Right ventricle myocardium superior (tissue), 1 donor: ENCODE measurements at places on chromosomes 5 and 9. TPM values are rescaled to one million over a fixed set of nuclear protein-coding genes. Genes with fewer than 3 reads are reported as not detected.

Gene INIP
- 14.3 TPM for total RNA-seq

Gene GOLGA2
- 77.7 TPM for total RNA-seq

Gene GAPT
- total RNA-seq = 0.43 TPM

Gene MARCOL
- not detected for total RNA-seq

Gene SPINK4
- total RNA-seq = not detected

- DNase-seq = peak; percentile 79
These were observed 2.4 kb downstream of the FGFR4 start for GRCh38 chr5:177089127-177089526.

DNA sequence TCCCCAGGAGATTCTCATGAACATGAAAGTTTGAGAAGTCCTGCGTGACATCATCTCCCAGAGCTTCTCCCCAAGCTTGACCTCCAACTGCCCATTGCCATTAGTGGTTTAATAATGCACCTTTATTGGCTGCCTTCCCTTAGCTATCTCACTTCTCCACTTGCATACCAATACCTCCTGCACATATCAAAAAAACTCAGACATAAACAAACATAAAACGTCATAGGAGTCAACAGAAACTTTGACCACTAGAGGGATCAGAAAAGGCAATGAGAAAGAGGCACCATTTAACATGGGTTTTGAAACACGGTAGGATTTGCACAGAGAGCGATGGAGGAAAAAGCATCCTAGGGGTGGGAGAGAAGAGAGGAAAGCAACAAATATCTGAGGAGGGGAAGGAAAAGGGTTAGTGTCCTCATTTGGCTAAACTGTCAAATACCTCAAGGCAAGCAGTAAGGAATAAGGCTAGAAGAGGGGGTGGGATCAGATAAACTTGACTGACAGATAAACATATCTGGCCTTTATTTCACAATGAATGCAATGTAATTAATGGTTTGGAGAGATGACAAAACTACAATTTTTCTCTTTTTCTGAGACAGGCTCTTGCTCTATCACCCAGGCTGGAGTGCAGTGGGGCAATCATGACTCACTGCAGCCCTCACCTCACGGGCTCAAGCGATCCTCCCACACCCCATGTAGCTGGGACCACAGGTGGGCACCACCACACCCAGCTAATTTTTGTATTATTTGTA lies 27.0 kb downstream of the GNAQ start:
- DNase-seq = no peak

GRCh38 chr5:14168793-14169262 lies 25.7 kb downstream of the TRIO start:
- DNase-seq = no peak

GRCh38 chr9:14989811-14990210 lies 79.6 kb upstream of the FREM1 start:
- no peak for DNase-seq

- DNase-seq = no peak
These were observed 84.1 kb downstream of the KIAA1958 start for GRCh38 chr9:112570671-112571167.

GRCh38 chr9:86667307-86667706 lies 280.0 kb downstream of the GAS1 start:
- no peak for DNase-seq

- DNase-seq = no peak
These were observed 23.8 kb downstream of the C5 start for GRCh38 chr9:121026260-121026691.

- DNase-seq = no peak
These were observed 122.7 kb downstream of the ST8SIA4 start for GRCh38 chr5:100780376-100780870.

GRCh38 chr9:127890053-127890452 lies 9.3 kb downstream of the ST6GALNAC6 start:
- no peak for DNase-seq

GRCh38 chr5:107012371-107012770 lies 658.4 kb downstream of the EFNA5 start:
- no peak for DNase-seq

DNA sequence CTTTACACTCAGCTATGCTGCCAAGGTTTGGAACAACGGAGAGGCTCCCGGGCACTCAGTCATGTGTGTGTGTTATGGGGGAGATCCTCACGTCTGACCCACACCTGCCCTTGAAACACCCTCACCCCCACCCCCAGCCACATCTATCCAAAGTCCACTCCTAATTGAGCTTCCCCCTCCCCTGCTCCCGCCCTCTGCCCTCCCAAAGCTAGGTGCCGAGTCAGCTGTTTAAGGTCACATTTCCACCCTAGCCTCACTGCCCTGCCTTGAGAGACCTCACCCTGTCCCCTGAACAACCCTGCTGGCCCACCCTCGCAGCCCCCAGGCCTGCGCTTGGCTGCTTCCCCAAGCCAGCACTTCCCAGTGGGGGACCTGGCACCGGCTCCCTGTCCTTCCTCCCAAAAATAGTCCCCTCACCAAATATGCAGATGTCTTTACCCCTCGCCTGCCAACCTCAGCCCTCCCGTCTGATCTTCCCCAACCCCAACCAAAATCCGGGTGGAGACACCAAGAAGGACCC lies 36.0 kb downstream of the GLDC start:
- no peak for DNase-seq

DNA sequence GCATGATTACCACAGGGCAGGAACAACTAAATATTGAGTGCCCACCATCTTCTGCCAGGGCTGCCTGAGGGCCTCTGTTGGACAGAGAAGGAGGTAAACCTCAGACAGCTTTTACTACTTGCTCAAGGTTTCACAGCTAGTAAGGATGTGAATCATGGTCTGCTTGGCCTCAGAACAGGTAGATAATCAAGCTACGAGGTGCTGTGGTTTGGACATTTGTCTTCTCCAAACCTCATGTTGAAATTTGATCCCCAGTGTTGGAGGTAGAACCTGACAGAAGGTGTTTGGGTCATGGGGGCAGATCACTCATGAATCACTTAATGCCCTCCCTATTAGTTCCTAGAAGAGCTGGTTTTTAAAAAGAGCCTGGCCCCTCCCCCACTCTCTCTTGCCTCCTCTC lies 541.2 kb upstream of the TRPC7 start:
- no peak for DNase-seq

GRCh38 chr9:113992994-113993393 lies 85.1 kb downstream of the AMBP start:
- no peak for DNase-seq
